Activated gamma-delta T cell treated with Interleukin-2 at 50 U/mL for 16 hours (primary cell): ENCODE measurements at places on chromosomes 12 and 14.

DNA sequence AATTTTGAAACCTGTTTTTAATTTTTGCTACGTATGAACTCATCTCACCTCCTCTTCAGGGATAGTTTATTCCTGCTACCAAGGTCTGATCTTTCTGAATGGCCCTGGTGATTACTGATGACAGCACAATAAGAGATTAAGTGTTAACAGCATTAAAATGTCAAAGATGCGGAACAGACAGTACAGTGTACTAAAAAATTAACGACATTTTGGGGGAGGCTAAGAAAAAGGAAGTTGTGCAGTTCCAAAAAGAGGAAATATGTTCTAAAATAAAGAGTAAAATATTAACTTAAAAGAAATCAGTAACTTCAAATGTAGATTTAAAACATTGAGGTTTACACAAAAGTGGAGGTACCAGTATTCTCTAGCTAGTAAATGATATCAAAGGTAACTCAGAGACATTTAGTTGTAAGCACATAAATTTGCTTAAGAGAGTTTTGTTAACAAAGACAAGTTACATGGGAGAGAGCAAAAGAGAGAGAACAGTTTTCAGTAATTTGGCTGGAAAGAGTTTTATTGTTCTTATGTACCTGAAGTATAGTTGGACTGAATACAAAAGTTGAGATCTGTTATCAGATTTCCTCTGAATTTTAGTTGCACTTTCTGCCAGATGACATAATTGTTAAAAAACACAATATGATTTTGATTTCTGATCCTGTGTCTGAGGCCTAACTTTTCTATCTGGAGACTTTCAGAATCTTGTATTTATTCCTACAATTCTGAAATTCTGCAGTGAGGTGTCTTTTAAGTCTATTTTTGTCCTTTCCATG, 4.2 kb upstream of the CLECL1 start:
- no peak for DNase-seq

DNA sequence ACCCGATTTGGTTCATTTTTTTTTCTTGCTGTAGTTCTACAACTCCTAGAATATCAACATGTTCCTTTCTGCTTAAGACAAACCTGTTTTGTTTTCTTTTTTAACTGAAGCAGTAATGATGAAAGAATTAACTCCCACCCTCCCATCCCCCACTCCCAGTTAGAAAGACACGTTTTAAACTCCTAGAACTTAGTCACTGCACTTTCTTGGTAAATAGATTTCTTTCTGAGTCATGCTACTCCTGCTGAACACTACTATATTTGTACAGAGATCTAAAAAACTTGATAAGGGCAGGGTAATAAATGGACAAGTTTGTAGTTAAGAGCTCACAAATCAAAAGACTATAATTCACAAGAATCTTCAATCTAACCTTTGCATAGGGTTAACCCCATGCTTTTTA, 118.9 kb upstream of the PTPRB start:
- DNase-seq, result no peak

- DNase-seq, result no peak
These were observed 2.8 kb upstream of the KRT75 start for GRCh38 chr12:52436828-52437474.

DNA sequence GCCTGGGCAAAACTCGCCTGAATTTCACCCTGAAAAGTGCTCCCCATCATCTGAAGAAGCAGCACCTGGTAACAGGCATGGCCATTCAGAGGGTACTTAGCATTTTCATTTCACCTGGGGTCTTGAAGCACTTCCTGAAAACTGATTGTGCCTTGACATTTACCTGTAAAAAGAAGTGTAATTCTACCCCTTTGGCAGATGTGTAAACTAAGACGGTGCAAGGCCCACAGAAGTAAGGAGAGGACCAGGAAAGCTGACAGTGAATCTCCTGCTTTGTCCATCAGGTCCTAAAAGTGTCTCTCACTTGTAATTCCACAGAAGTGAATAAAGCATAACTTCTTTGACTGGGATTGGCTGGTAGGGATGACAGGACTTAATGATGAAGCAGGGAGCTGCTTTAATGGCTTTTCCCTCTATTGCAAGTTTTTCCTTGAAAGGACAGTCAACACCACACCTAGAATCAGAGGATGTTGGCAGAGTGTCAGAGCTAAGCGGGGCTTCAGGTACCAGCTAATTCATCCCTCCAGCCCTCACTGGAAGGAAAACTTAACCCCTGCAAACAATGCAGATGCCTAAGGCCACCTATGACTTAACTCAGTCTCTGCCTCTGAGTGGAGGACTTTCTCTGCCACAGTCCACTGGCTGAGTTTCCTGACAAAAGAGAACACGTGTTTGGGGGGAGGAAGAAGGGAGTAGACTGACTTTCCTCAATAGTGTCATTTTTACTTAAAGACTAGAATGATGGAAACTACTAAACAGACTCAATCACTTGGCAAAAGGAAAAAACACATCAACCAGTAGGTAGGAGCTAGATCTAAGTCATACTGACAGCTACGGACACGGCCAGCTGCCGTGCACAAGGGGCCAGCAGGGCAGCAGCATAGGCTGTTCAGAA, 74.7 kb downstream of the NUAK1 start:
- DNase-seq, result no peak

DNA sequence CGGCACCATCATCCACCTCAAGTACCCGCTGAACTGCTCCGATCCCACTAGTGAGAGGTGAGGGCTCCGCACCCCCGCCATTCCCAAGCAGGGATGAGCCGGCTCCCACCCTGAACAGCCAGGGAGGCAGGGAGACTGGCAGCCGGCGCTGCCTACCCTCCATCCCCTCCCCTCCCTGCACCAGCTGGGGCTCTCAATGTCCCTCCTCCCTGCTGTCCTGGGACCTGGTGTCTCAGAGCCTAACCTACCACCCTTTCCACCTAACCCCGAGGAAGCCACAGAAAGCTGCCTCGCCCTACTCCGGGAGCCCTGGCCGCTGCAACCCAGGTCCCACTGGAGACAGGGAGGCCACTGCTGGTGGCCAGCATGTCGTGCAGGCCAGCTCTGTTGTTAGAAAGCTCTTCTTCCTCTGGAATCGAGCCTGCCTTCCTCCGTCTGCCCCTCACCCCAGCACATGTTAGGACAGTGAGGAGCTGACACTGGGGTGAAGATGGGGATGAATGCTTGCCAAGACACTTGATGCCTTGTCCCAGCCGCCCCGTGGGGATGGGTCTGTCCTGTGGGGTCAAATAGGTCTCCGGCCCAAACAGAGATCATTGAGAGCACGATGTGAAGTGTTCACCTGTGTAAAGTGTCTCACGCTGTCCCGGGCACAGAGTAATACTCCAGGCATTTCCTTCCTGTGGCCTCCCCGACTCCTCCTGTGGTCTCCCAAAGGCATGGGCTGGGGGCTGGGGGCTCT, 1.1 kb downstream of the PTPN6 start:
- no peak for DNase-seq

DNA sequence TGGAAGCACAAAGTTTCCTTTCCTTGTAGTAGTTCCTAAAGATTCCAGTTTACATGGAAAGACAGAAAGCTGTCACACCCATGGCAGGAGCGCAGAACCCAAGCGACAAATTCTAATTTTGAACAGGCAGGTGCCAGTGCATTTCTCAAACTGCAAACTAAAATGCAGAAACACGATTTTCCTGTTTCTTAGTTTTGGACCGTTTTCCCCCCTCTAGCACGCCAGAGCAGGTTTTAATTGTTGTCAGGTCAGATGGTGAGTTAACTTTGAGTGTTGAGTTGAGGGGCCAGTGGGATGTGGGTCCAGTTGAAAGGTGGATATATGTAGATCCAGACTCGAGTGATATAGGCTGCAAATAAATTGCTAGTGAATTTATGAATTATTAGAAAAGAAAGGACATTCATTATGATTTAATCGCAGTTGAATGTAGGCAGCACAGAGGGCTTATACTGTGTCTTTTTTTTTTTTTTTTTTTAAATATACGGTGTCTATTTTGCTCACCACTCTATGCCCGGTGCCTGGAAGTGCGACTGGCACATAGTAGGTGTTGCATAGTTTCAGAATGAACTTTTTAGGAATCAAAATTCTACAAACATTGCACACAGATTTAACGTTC, 909 bp upstream of the ETFBKMT start:
- no peak for DNase-seq

DNA sequence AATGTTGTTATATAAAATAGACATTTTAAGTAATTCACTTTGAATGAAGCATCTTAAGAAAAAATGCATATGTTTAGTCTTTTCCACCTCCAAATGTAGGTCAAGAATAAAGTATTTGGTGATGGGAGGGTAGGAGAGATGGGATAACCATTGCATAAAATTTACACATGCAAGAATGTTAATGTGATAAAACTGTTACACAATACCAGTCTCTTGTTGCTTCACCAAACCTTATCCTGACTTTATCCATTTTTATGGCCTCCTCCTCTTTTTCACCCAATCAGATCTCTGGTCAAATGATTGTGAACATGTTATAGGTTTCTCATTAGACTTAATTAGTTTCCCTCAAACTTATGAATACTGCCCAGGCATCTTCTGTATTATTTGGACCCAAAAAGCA, 994.5 kb upstream of the FLRT2 start:
- no peak for DNase-seq

DNA sequence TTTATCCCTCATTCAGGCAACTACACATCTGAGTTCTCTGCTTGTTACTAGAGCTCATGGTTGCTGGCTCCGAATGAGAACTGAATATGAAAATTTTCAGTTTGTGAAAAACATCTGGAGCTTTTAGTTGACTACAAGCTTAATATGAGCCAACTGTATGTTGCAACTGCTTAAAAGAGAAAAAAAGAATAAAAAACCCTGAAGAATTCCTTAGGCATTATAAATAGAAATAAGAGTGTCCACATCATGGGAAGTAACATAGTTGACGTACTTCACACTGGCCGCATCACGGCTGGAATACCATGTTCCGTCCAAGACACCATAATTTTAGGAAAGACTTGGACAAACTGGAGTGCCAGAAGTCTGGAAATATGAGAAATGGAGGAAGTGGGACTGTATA, 57.9 kb downstream of the PDE3A start:
- no peak for DNase-seq

DNA sequence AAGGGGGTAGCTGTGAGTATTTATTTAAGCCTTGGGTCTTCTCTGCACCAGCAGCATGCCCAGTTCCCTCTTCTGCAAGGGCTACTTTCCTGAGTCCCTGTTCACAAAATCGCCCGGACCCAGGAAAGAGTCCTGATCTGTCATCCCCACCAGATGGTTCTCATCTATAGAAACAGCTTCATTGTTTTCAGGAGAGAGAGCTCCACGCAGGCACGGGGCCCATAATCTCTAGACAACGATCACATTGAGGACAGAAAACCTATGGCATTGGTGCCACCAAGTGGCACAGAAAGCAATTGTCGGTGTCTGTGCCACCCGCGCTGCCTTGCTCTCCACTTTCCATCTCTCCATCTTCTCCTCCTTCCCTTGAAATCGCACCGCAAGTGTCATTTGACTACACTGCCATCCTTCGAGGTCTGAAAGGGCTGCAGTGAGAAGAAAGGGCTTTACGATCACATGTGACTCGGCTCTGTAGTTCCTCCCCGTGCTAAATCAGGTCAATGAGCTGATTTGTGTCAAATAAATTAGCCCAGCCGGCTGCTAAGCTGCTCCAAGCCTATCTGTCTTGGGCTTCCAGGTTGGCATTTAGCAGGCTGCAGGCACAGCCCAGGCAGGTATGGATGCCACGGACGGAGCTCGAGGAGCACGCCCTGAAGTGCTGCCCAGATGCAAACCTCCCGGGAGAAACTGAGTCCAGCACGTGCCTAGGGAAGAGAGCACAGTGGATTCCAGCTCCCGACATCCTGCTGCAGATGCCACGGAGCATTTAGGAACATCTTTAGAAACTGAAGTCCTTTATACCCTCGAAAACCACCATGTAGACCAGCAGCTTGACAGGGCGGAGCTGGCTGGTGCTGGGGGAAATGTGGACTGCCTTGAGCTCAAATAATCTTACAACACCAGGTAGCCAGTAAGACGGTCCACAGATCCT, 28.8 kb downstream of the SPRING1 start:
- peak; percentile 32 for DNase-seq
